NCI-H1092 (cell line): ENCODE measurements at places on chromosomes 7 and 10.

DNA sequence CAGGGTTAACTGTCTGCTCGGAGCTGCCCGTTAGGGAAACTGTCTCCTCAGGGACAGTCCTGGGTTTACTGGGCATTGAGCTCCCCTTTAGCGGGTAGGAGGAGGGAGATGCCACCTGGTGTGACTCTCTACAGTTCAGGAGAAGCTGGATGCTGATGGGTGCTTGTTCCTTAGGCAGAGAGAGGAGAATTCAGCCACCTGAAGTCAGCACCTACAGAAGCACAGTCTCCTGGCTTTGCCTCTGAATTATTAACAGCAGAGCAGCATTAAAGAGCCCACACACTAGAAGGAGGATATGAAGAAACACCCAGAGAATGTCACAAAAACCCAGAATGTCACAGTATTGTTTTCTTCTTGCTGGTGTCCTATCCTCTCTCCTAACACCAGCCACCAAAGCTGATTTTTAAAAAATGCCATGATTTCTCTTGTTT is 696 bp downstream of the GIMAP4 start:
- DNase-seq = no peak

DNA sequence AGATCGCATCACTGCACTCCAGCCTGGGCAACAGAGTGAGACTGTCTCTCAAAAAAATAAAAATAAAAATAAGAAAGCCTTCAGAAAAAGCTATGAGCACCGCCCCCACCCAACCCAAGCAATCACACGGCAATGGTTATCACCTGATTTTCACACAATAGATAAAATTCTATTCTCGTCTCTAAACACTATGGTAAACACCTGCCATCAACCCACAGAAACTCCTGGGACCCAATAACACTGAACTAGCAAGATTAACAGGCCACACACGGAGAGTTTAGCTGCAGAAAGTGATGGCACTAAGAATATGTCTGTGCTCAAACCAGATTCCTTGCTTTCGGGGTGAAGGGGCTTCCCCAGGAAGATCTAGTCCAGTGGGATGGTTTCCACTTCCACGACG is 173.8 kb downstream of the DIP2C start:
- DNase-seq = no peak

DNA sequence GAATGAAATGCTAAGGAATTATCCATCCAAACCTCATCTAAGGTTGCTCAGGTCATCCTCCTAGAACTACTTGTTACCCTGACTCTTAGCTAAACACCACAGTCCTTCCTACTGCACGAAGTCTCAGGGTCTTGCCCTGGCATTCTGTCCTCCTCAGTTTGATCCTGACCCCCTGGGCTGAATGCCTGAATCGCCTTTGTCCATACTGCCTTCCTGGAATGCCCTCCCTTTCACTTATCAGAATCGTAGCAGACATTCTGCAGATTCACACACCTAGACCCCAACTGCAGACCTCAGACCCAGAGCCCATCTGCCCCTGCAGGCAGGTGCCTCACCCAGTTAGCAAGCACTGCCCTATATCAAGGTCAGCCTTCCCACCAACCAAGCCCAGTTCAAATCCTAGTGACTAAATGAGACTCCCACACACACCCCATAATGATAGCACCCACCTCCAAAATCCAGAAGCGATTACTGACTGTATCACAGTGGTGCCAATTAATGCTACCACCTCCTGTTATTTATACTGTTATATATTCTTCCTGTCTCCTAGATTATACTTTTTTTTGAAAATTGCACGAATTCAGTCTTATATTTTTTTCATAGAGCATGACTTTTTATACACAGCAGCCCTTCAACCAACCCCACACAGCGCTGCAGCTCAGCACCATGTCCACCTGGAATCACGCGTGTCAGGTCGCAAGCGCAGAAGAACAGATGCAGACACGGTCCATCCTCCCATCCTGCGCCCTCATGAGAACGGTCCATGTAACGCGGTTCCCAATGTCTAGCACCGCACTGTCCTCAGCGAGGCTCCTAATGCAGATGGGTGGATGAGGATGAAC is 3.7 kb downstream of the PARD3 start:
- no peak for DNase-seq

GRCh38 chr10:7553531-7553930 is 113.2 kb downstream of the ITIH5 start:
- DNase-seq = no peak

DNA sequence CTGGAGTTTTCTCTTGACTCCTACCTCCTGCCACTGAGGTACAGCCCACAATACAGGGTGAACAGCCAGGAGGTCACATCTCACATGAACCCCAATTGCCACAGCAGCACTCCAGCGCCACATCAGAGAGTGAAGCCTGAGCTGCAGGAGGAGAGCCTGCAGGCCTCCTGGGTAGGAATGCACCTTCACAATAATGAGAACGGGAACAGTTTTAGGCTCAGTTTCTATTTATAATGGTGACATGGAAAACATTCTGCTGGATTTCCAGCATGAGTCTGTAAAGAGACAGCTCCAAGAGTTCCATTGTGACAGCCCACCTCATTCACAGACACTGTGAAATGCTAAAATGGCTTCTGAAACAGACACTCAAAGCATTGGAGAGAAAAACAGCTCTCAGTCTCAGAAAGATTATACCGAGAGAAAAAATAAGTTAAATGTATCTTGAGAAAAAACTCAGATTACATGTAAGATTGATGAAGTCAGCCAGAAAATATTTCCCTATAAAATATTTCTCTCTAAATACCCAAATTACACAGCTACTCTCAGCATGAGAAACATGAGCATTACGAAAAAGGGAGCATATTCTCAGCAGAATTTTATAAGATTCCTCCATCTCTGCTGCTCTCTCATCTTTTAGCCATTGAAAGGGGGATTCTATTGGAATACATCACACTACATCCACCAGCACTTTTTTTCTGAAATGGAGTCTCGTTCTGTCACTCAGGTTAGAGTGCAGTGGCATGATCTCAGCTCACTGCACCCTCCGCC is 11.3 kb downstream of the ZNF680 start:
- no peak for DNase-seq

GRCh38 chr7:146993764-146994163 is 877.2 kb downstream of the CNTNAP2 start:
- DNase-seq = no peak

DNA sequence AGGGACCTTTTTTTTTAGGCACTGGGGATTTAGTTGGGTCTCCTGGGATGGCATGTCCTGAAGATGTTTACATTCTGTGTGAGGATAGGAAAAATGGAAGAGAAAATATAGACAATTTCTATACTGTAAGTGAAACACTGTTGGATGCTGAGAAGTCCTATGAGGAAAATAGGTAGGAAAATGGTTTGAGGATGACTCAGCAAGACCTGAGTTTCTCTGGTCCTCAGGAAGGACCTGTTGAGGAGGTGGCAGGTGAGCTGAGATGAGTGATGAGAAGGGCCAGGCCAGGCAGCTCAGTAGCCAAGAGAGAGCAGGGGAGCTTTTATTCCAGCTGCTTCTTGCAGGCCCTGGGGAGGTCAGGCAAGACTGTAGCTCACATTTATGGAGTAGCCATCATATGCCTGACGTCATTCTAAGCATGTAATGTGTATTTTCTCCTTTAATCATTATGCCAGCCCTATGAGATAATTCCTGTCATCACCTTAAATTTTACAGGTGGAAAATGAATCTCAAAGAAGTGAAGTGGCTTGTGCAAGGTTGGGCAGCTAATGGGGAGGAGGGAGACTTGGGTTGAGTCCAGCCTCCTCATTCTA is 19.1 kb upstream of the LRRC18 start:
- DNase-seq = no peak

GRCh38 chr7:112869111-112869774 is 79.0 kb upstream of the TMEM168 start:
- no peak for DNase-seq

- DNase-seq = no peak
Observed at GRCh38 chr7:20217193-20217948, at the start of gene MACC1. TSS of gene MACC1 (minus strand) at chr7:20217384. CDS start at chr7:20161862, 55,522 bp downstream.

DNA sequence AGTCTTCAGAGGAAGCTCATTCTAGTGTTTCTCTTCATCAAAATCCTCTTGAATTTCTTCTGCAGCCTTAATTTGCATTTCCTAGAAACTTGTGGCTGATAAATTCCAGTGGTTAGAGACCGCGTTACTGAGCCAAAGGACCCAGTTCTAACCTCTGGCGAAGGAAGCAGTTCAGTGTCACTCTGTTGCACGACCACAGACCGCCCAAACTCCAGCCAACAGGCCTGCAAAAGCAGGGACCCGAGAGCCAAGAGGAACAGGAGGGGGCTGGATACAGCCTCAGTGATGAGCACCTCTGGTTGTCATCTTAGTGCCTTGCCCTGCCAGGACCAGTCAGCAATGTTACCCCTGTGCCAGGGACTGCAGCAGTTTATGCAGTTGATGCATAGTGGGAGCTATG is 70.0 kb downstream of the AFAP1L2 start:
- no peak for DNase-seq

GRCh38 chr10:4849042-4849402 is 23.0 kb downstream of the AKR1E2 start:
- no peak for DNase-seq

DNA sequence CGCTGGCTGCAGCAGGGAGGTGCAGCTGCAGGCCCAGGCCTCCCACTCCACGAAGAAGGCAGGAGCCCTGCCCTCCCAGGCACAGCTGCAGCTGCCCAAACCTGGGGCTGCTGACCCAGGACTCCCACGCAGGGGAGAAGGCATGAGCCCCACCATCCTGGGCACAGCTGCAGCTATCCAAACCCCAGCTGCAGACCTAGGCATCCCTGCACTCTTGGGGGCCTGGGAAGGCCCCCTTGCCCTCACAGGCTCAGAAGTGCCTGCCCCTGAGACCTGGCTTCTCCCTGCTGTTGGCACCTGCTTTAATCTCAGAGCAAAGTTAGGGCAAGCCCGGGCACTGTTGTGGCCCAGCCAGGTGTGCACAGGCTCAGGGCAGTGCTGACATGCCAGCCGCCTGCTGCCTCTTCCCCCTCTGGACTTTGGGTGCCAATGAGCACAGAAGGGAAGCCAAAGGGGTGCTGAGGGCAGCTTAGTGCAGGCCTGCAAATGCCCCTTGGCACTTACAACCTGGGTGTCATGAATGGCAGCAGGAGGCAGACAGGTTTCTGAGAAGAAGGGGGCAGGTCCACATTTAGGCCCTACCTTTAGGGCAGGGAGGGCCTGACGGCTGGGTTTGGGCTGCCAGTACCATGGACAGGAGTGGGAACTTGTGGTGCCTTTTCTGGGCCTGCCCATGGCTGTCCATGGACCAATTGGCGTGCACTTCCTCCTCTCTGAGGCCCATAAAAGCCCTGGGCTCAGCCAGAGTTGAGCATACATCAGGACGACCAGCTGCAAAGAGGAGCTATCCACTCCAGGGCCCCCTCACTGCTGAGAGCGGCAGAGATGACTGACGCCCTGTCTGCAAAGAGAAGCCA is 31.1 kb downstream of the CRTAC1 start:
- no peak for DNase-seq

DNA sequence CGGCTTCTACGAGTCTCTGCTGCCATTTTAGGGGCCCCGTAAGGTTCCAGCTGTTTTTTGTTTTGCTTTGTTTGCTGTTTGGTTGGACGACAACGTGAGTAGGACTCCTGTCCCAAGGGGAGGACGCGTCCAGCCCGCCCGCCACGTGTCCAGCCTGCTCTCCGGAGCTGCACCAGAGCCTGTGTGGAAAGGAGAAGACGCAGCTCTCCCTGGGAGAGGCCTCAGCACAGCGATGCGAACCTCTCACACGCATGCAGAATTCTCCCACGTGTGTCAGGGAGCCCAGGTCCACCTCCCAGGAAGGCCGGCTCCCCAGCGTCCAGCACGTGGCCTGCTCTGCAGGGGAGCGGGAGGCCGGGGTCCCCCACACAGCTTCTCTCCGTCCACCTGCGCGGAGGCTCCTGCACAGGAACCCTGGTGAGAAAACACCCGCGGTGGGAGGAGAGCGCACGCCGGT is 36.4 kb upstream of the DNAJB6 start:
- no peak for DNase-seq

- DNase-seq = no peak
Observed at GRCh38 chr10:28986117-28986792, 302.6 kb upstream of the LYZL1 start.

DNA sequence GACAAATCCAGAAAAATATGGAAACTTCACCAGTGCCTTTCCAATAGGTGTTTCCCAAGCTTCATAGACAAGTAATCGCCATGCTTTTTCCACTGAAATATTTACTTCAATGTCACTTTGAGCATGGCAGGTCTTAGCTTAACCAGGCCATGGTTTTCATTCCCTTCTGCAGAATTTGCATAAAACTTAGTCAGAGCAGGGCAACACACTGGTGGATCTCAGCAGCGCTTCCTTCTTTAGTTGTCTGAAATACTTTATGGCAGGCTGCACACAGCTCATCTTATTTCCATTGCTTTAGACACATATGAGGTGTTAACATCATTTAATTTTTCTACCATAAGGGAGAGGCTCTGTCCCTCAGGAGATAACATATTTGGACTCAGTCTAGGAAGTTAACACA is 102.9 kb upstream of the AHR start:
- DNase-seq = no peak

DNA sequence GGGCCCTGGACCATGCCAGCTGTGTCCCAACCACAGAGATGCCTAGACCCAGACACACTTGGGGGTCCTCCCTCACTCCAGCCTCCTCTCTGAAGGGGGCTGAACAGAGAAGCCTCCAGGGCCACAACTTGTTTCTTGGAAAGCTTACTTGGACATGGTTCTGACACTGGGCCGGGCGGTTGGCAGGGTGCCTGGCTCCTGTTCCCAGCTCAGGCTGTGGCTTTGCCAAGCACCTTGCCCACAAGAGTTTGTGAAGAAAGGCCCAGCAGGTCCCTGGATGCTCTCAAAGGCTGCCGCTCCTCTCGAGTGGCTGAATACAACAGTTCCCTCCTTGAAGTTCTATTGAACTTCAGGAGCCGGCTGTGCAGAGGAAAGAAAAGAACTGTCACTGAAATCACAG is 181.6 kb downstream of the PTPN20 start:
- no peak for DNase-seq

DNA sequence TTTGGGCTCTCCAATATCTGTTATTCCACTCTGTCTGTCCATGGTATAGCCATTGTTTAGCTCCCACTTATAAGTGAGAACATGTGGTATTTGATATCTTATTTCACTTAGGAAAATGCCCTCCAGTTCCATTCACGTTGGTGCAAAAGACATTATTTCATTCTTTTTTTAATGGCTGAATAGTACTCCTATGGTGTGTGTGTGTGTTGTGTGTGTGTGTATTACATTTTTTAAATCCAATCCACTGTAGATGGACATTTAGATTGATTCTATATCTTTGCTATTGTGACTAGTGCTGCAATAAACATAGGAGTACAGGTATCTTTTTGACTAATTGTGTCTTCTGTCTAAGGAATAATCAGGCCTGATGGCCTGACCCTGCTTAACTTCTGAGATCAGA is 7.4 kb upstream of the CPED1 start:
- no peak for DNase-seq
